ENCODE measurements at places on chromosomes 12 and 14. TPM values are rescaled to one million over a fixed set of nuclear protein-coding genes. Genes with fewer than 3 reads are reported as not detected.

DNA sequence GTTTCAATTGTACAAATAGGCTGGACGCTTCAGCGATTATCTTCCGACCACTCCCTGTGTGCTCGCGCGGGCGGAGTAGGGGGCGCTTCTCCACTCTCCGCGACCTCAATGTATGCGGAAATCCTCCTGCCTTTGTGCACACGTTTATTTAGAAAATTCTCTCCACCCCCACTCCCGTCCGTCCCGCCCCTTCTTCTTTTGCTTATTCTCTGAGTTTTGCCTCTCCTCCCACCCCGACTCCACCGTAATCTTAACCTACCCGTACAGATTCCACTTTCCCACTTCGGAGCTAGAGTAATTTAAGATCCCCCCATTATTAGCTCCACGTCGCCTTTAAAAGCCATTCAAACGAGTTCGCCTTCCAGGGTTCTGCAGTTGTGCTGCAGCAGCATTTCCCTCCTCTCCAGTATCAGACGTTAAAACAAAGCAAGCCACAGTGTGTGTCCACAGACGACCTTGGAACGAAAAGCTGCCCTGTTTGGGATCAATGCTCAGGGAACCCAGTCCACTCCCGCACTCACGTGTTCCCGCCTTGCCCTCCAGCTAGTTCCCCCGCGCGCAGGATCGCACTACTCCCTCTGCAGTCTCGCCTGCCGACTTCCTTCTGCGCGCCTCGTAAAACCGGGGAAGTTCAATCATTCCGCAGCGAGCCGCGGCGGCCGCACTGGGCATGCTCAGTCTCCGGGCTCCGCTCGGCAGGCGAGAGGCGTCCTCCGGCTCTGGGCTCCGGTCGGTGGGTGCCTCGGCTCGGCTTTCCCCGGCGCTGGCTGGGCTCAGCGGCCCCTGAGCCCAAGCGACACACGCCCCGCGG lies at the start of gene ANO6:
Gene ANO6 (plus strand): TSS at position 677 of the 811 bp plus-strand sequence. CDS start 227 bp downstream, outside the sequence.
- DNase-seq: peak; percentile 88

GRCh38 chr12:123150744-123151456 lies at the start of gene PITPNM2:
PITPNM2 (minus strand) TSS chr12:123151090; CDS start chr12:123034590, 116,500 bp downstream.
- peak; percentile 53 for DNase-seq

- no peak for DNase-seq
These were observed 9.5 kb downstream of the RAB5B start for GRCh38 chr12:55983232-55983842.

Gene ASIC1
- total RNA-seq: 0.70 TPM

Gene TTC9
- total RNA-seq: 0.83 TPM

Gene PPP1R1A
- 4.1 TPM for total RNA-seq

DNA sequence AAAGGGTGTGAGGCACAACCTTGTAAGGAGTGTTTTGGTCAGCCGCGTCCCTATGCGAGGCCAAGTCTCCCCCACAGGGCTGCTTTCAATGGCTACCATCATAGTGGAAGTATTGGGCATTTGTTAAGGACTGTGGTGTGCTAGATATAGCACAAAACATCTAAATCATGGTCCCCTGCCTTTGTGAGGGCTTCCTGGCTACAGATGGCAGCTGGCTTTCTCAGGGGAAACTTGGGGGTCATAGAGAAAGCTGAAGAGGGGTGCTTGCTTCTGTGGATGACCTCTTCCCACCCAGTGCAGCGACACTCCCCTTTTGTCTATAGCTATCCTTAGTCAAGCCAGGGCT lies 315.8 kb downstream of the ZFP36L1 start:
- DNase-seq: no peak

DNA sequence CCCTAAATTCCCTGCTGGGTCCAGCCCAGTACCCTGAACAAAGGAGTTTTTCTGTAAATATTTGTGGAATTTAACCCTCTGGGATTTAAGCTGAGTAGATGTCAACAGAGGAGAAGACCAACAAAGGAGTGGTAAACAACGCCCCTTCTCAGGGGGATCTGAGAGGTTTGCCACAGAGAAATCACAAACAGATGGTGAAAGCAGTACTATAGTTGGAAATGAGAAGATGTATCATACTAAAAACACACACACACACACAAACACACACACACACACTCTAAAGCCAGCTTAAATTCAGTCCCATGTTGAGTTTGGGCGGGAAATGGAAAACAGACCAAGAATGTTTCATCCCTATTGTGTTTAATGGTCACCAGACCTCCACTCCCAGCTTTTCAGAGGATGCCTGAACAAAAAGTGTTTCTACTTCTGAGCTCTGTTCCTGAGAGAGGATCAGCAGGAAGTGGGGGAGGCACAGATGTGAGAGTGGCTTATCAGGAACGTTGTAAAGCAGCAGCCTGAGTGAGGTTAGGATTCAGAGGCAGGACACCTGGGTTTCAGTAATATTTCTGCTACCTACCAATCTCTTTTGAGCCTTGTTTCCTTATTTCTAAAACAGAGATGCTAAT lies 3.2 kb downstream of the BIN2 start:
- peak; percentile 55 for DNase-seq

GRCh38 chr14:65019944-65020566 lies 33.4 kb downstream of the FNTB start:
- DNase-seq: no peak

Gene CRACR2A
- 81.7 TPM for total RNA-seq

DNA sequence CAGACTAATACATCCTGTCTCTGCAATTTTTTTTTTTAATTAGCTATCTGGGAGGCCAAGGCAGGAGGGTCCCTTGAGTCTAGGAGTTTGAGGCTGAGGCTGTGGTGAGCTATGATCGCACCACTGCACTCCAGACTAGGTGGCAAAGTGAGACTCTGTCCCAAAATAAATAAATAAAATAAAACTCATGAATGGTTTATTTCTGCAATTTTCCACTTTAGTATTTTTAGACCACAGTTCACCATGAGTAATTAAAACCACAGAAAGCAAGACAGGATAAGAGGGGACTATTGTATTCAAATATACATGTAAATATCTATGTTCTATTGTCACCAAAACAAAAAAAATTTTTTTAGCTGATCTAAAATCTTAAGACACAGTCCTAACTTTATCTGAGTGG lies 17.8 kb downstream of the TAOK3 start:
- DNase-seq: no peak

Gene C14orf132
- 6.2 TPM for total RNA-seq

DNA sequence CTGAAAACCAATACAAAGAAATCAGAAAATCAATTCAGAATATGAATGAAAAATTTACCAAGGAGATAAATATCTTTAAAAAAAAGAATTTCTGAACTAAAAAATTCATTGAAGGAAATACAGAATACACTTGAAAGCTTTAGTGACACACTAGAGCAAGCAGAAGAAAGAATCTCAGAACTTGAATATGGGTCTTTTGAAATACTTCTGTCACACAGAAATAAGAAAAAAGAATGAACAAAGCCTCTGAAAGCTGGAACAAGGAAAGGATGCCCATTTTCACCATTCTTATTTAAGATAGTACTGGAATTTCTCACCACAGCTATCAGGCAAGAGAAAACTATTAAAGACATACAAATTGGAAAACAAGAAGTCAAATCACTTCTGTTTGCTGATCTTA lies 103.1 kb upstream of the NEDD1 start:
- no peak for DNase-seq

DNA sequence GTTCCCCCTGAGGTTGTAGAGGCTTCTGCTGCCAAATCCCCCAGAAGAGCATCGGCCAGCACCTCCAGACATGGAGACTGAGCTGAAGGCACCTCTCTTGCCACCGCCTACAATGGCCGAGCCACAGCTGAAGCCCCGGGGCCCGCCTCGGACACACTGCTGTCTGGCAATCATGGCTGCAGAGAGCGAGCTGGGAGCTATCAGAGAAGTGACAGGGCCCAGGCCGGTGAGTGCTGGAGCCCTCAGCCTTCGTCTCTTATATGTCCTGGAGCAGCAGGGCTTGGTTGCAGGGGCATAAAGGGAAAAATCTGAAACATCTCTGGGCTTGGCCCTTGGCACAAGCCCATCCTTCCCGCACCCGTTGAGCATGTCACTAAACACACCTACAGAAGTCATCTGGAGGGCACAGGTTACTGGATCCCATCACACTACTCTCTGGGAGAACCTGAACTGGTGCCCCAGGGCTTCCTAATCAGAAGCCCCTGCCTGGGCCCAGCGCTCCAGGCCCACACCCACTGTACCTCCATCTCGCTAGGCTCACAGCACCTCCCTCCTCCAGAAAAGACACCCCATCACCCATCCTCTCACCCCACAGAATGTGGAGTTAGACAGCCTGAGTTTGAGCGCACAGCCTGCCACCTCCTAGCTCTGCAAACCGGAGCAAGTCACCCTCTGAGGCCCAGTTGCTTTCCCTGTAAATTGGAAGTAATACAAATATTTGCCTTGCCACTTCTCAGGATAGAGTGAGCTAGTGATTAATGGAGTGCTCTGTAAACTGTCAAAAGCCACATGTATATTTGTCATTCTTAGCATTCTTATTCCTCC lies at the start of gene KRT4:
Gene KRT4 (minus strand): TSS at position 232 of the 825 bp plus-strand sequence. CDS start 58 bp downstream, at position 174.
- no peak for DNase-seq

GRCh38 chr14:56357428-56357827 lies 222.2 kb upstream of the TMEM260 start:
- DNase-seq: no peak

DNA sequence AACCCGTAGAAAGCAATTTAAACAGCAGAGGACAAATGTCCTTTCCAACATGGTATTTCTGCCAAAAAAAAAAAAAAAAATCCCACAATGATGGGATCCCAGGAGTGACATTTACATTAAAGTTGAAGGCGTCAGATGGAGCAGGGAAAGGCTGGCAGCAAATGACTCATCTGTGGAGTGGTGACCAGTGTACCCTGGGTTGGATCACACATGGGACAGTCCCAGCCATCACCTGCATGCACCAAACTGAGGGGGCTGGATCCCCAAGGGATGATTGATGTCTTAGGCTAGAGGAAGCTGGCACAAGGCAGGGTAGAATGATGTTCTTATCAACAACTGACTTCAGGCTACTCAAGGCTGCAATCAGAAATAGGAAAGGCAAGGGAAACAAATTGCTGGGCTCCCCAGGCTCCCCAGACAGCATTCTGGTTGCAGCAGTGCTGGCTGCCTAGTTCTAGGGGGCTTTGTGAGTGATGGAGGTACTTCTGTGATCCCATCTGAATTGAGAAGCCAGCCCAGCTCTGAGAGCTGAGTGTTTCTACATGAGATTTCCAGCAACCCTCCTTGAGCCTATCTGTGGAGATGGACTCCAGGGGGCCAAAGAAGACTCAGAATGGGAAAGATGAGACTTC lies 117.9 kb downstream of the DPF3 start:
- DNase-seq: no peak

DNA sequence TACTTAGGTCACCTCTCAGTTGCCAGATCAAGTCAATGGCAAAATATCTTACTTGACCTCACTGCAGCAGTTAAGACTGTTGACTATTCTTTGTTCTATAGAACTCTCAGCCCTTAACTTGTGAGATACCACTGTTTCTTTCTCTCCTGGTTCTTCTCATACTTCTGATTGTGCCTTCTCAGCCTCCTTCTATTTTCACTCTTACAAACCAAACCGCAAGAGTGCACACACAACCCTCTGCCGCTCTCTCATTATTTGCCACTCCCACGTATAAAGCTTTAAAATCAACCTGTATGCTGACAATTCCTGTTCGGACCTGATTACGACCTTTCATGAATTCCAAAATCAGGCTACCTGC lies 4.5 kb downstream of the E2F7 start:
- no peak for DNase-seq

Gene RTL1
- not detected for total RNA-seq

Gene ARMH4
- total RNA-seq: 0.18 TPM

Gene FERMT2
- total RNA-seq: 12.5 TPM

DNA sequence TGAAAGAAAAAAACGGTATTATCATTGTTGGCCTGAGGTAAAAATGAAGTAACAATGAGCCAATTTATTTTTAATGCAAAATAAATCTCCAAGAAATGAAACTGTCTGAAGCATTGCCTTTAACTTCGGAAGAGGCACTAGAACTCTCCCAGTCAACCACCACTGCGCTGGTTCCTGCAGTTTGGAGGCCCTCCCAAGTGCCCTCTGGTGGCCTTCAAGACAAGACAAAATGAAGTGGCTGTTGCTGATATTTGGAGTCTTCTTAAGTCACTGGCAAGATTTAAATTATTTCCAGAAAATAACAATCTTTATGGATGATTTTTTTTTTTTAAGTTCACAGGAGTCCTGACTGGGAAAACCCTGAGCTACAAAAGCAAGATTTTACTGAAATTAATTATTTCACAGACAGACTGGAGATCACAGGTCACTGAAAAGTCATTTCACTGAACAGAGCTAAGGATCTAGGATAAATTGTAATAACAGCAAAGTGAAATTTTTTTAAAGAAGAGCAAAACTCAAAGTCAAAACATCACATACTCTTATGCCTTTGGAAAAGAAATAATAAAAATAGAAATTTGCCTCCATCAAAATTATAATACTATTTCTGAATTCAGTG lies 58.2 kb downstream of the DICER1 start:
- peak; percentile 65 for DNase-seq

- no peak for DNase-seq
These were observed 27.4 kb upstream of the TSPAN9 start for GRCh38 chr12:3049611-3050249.

DNA sequence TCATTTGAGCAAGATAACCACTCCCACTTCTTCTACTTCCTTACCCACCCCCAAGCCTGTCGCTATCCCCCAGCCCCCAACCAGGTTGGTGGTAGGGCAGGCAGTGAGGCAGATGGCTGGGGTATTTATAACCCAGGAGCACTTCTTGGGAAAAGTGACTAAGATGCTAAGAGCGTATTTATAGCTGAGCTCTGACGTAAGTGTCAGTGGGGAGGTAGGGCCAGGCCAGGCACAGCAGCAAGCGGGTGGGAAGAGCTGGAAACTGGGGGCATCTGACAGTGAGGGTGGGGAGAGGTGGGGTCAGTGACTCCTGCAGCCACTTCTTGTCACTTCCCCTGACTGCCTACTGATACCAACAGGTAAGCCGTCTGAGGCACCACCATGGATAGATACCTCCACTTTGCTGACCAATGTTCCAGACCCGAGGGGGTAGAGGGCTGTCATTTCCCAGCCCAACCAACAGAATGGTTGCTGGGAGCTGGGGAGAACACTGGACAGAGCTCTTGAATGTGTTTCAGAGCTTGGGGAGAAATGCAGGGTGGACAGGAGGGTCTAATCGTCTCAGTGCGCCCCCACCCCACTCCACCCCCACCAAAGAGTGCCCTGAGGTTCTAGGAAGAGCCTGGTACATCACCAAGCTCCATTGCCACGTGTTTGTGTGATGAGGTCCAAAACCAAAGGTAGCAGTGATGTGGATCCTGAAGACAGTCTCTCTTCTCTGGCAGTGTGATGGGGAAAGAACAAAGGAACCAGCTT lies 2.7 kb upstream of the INHBE start:
- DNase-seq: no peak

Gene NOVA1
- total RNA-seq: 8.0 TPM

Gene SLC25A21
- total RNA-seq: 0.70 TPM

DNA sequence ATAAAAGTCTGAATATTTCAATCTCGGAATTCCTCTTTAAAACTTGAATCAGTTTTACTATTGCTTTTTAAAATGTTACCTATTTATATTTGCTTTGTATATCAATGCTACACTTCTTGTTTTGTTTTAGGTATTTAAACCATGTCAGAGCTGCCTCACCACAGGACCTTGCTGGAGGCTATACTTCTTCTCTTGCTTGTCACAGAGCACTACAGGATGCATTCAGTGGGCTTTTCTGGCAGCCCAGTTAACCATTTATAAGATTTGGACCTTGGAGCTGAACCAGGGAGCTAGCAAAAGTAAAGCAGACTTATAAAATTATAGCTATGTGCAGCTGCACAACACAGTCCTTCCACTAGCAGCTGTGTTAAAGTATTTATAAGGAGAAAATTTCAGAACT lies 12.8 kb downstream of the TRMT5 start:
- DNase-seq: no peak

Gene KLRK1
- total RNA-seq: 7.9 TPM

Measured in Peyer's patch (tissue), 4 donors.